Adrenal gland (tissue), 19 donors: ENCODE measurements at places on chromosomes 7 and 10. TPM values are rescaled to one million over a fixed set of nuclear protein-coding genes. Genes with fewer than 3 reads are reported as not detected.

The EBLN1 gene
- total RNA-seq = not detected

The UNCX gene
- not detected for total RNA-seq

The MMD2 gene
- not detected for total RNA-seq

The SSMEM1 gene
- total RNA-seq = not detected

The ACSL5 gene
- 8.6 TPM for total RNA-seq

DNA sequence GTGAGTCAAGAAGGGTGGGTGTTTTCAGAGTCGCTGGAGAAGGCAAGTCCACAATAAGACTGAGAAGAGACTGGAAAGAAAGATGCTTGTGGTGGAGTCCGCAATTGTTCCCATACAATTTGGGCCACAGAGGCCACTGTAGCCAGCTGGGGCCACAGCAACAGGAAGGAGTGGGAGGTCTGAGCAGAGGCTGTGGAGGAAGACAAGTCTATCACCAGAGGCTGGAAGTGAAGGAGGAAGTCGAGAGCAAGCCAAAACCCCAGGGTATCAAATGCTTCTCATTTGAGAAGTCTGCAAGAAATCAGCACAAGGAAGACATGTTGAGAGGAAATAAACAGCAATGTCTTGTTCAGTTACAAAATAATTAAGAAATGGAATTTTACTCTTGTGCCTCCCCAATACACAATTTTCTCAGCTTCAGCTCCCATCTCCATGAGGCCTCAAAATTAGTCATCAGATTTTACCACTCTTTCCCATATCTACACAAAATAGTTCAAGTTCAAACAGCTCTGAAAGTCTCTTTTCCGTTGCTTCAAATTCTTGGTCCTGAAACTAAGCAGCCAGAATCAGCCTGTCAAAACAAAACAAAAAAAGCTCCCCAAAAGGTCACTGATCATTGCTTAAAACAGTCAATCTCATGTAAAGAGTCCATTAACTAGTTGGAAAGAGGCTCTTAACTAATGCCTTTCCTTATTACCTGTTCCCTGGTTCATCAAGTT is 31.6 kb downstream of the SLC16A12 start:
- no peak overlapping the region for H3K4me3 ChIP-seq
- no peaks in the 10 kb centered on the region for H3K36me3 ChIP-seq
- H3K4me1 ChIP-seq = no peaks in the 10 kb centered on the region
- no peak overlapping the region for H3K27ac ChIP-seq

DNA sequence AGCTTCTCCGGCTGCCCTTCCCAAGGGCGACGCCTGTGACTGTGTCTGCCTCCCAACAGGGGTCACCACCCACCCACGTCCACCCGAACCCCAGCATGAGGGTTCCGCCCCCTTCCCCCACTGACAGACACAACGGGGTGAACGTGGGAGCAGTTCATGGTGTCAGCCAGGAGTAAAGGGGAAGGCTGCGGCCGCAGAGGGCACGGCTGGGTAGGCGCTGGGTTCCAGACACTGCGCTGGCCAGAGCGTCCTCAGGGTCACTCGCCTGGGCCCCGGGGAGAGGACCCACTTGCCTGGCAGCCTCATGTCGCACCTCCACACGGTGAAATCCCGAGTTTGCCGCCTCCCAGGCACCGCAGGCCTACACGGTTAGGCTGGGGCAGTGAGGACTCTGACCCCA is 21.1 kb downstream of the INTS1 start:
- peaks cover 96% of the 10 kb centered on the region for H3K36me3 ChIP-seq
- no peaks in the 10 kb centered on the region for H3K27me3 ChIP-seq
- no peak for DNase-seq

DNA sequence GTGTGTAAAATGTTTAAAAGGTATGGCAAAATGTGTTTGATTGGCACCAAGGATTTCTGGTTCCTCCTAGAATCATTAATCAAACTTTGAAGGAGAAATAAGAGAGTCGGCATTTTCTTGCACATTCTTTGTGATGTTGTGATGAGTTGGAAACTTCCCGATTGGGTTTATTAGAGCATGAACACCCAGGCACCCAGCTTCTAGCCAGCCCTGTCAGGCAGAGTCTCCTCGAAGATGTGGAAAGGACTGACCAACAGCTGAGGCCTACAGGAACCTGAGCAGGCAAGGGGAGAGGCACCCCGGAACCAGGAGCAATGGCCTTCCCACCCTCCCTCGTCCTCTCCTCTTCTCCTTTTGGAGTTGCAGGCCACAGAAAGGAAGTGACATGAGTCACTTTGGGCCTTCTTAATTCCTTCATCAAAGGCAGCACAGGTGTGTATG is 68.7 kb downstream of the EGFR start:
- no peaks in the 10 kb centered on the region for H3K36me3 ChIP-seq
- no peak overlapping the region for H3K4me3 ChIP-seq
- no peak for DNase-seq
- peak overlapping the region; percentile 95 for H3K27ac ChIP-seq

DNA sequence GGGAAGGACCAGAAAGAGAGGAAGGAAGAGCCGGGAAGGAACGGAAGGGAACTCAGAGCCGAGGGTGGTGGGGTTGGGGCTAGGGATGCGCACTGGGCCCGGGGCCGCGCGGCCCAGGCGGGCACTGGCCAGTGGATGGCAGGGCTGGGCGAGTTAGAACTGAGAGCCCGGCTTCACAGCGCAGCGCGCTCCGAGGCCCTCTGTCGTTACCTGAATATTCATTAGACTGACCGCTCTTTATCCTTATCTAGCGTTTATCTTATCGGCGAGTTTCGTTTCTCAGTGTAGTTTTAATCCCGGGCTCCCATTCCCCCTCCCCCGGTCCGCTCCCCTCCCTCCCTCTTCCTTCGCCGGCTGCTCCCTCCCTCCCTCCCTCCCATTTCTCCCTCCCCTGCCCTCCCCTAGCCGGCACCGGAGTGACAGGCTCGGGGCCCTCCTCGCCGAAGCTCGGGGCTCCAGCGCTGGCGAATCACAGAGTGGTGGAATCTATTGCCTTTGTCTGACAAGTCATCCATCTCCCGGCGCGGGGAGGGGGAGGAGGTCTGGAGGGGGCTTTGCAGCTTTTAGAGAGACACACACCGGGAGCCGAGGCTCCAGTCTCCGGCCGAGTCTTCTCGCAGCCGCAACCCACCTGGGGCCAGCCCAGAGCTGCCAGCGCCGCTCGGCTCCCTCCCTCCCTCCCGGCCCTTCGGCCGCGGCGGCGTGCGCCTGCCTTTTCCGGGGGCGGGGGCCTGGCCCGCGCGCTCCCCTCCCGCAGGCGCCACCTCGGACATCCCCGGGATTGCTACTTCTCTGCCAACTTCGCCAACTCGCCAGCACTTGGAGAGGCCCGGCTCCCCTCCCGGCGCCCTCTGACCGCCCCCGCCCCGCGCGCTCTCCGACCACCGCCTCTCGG is at the start of gene PAX2:
TSS of gene PAX2 (plus strand) at position 596 of the 895 bp plus-strand sequence. CDS start 679 bp downstream, outside the sequence.
- H3K36me3 ChIP-seq = no peaks in the 10 kb centered on the region
- H3K27ac ChIP-seq = no peak within 1 kb of the TSS
- H3K27me3 ChIP-seq = peaks cover 94% of the 10 kb centered on the region
- peak within 1 kb of the TSS; percentile 41 for H3K4me3 ChIP-seq
- no peak for DNase-seq
- peaks cover 23% of the 10 kb centered on the region for H3K4me1 ChIP-seq

DNA sequence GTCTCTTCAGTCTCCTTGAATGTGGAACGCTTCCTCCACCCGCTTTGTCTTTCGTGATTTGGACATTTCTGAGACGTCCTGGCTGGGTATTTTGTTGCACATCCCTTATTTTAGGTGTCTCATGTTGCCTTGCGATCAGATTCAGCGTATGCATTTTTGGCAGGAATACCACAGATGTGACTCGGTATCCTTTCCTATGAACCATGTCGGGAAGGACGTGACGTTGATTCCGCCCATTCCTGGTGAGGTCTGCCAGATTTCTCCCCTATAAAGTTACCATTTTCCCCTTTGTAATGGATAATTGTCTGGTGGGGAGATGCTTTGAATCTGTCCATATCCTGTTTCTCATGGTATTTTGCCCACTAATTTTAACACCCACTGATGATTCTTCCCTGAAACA is 49.6 kb downstream of the RBM17 start:
- H3K27ac ChIP-seq = no peak overlapping the region
- no peaks in the 10 kb centered on the region for H3K4me1 ChIP-seq
- no peaks in the 10 kb centered on the region for H3K36me3 ChIP-seq

DNA sequence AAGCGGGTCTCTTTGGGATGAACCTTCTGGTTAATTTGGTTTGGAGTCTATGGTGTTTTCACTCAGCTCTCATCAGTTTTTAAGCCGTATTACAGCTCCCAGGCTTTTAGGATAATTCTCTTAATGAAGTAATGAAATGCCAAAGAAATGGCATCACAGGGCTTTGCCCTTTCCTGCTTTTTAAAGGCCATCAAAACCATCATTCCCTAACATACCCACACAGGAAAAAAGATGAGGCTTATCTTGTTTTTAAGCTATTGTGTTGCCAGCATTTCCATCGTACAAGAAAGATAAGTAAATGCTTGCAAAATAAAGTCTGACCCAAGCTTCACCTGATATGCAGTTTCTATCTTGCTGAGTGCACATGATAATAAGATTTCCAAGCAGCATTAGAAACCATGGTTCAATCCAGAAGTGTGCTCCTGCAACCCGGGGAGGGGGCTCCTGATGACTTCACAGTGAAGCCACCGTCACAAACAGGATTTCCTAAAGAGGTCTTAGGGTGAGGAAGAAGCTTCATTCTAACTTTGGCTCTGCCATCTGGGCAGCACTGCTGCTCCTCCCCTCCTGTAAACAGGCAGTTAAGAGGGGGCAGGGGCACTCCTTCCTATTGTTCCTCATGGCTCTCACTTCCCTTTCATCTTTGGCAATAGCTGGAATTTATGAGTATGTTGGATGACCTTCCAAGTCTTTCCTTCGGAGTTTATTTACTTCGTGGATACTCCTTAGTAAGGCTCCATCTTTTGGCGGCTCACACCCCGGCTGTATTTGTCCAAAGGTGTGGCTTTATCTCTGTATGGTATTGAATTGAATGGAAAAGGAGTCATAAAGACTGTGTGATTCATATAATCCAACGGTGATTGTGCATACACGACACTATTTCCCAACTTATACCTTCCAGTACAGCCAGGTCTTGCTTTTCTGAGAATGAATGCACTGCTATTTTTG is 55.2 kb upstream of the FAM133B start:
- peaks cover 35% of the 10 kb centered on the region for H3K4me1 ChIP-seq
- H3K4me3 ChIP-seq = no peak overlapping the region
- no peaks in the 10 kb centered on the region for H3K36me3 ChIP-seq
- peak overlapping the region; percentile 52 for H3K27ac ChIP-seq
- DNase-seq = peak; percentile 56

GRCh38 chr10:104045151-104046089 is 40.3 kb downstream of the COL17A1 start:
- DNase-seq = peak; percentile 78
- no peaks in the 10 kb centered on the region for H3K4me1 ChIP-seq
- no peaks in the 10 kb centered on the region for H3K36me3 ChIP-seq
- no peak overlapping the region for H3K27ac ChIP-seq
- H3K27me3 ChIP-seq = no peaks in the 10 kb centered on the region

GRCh38 chr7:2872296-2872874 is 28.3 kb upstream of the GNA12 start:
- H3K4me3 ChIP-seq = no peak overlapping the region
- no peak overlapping the region for H3K27ac ChIP-seq
- no peaks in the 10 kb centered on the region for H3K4me1 ChIP-seq
- DNase-seq = no peak

DNA sequence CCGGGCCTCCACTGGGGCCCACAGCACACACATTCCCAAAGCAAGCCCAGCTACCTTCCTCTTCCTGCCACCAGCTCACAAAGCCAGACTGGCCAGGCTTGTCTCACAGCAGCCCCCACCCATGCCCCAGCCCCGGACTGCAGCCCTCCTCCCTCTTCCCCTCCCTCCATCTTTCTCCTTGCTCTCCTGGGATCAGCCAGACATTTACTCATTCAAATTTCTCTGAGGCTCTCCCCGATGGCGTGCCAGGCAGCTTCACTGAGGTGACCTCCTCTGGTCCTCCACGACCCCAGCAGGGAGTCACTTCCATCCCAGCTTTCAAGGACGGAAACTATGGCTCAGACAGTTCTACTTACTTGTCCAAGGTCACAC is 187.5 kb downstream of the GRID1 start:
- H3K27ac ChIP-seq = no peak overlapping the region
- no peaks in the 10 kb centered on the region for H3K36me3 ChIP-seq
- no peak overlapping the region for H3K4me3 ChIP-seq

DNA sequence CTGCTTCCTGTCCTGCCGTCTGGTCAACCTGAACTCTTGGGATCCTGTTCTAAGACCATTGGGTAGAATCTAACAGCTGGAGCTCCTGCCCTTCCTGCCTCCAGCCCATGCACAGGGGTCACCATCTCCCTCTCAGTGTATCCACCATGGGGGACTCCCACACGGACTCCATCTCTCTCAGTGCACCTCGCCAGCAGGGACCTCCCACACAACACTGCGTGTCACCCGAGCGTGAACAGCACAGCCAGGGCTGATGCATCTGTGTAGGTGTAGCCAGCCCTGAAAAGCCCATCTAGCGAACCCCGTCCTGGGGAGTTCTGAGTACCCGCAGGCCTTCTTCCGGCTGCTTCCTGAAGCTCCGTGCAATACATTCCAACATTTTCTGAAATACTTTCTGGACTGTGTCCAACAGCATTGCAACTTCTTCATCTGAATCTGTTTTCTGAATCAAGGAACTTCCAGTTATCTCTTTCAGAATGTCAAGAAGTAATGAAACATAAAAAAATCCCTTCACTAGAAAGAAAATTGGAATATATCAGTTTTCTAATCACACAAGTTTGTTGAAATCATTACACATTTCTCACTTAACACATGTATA is 52.5 kb downstream of the NCAPG2 start:
- H3K27ac ChIP-seq = no peak overlapping the region
- no peaks in the 10 kb centered on the region for H3K27me3 ChIP-seq
- no peak overlapping the region for H3K4me3 ChIP-seq
- no peaks in the 10 kb centered on the region for H3K36me3 ChIP-seq

DNA sequence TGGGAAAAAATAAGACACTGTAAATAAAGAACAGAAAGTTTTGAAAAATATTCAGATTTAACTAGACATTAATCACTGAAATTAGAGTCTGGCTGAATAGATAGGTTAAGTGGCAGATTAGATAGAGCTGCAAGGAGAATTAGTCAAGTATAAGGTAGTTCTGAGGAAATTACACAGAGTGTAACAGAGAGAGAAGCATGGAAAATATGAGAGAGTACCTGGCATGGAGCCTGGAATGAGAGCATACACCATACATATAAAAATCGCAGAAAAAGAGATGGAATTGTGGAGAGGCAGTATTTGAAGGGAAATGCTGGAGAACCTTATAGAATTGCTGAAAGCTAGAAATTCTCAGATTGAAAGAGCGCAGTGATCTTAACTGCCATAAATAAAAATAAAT is 46.9 kb downstream of the ZNRF2 start:
- no peak for DNase-seq
- H3K36me3 ChIP-seq = no peaks in the 10 kb centered on the region
- H3K4me1 ChIP-seq = peaks cover 7% of the 10 kb centered on the region

GRCh38 chr7:147207988-147208387 is 1091.4 kb downstream of the CNTNAP2 start:
- H3K36me3 ChIP-seq = no peaks in the 10 kb centered on the region
- no peak for DNase-seq
- H3K27me3 ChIP-seq = no peaks in the 10 kb centered on the region
- H3K4me1 ChIP-seq = no peaks in the 10 kb centered on the region

DNA sequence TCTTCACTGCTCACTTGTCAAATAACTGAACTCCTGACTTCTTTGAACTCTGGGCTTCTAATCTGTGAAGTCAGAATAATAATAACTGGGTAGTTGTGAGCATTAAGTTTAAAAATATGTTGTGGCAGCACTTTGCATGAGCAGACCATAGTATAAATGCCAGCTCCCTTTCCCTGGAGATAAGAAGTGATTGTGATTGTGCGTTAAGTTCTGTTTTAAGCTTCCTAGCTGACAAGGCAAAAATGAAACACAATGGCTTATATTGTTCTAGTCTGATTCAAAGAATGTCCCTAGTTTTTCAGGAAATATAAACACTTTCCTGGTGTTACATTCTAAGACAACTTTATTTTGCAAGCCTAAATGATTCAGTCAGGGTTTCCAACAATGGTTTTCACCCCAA is 61.8 kb downstream of the PTPRE start:
- H3K4me1 ChIP-seq = peaks cover 9% of the 10 kb centered on the region
- H3K27ac ChIP-seq = no peak overlapping the region
- no peaks in the 10 kb centered on the region for H3K27me3 ChIP-seq
- no peak overlapping the region for H3K4me3 ChIP-seq
